RWPE2 (cell line): ENCODE measurements at places on chromosomes 7 and 10.

GRCh38 chr7:28921822-28922221 is 36.3 kb downstream of the TRIL start:
- no peak for DNase-seq
- H3K27me3 ChIP-seq = no peaks in the 10 kb centered on the region
- H3K27ac ChIP-seq = no peak overlapping the region
- H3K36me3 ChIP-seq = no peaks in the 10 kb centered on the region
- peaks cover 3% of the 10 kb centered on the region for H3K4me1 ChIP-seq
- no peak overlapping the region for H3K4me3 ChIP-seq

- peaks cover 19% of the 10 kb centered on the region for H3K4me1 ChIP-seq
- no peak for DNase-seq
- no peaks in the 10 kb centered on the region for H3K27me3 ChIP-seq
- no peak overlapping the region for H3K4me3 ChIP-seq
Observed at GRCh38 chr10:103958996-103959395, 7.9 kb upstream of the SLK start.

DNA sequence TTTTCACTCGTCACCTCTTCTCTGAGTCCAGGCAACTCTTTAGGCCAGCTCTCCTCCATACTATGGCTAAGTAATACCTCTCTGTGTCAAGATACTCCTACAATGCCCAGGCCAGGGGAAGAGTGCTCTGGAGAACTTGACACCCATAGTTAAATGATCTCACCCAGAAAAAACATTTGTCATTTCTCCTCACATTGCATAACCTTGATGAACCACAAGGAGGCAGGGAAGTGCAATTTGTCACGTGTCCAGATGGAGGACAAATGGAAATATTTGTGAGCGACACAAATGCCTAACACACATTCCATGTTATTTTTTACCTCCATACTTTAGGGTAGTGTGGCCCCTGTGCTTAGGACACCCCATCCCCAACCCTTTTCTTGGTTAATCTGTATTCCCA is 78.3 kb downstream of the HTR7 start:
- H3K4me3 ChIP-seq = no peak overlapping the region
- DNase-seq = no peak
- no peaks in the 10 kb centered on the region for H3K36me3 ChIP-seq

- H3K36me3 ChIP-seq = no peaks in the 10 kb centered on the region
- H3K27ac ChIP-seq = no peak overlapping the region
- H3K4me3 ChIP-seq = no peak overlapping the region
- H3K4me1 ChIP-seq = peaks cover 13% of the 10 kb centered on the region
Observed at GRCh38 chr7:29370531-29371314, 176.1 kb downstream of the CHN2 start.

- H3K27me3 ChIP-seq = peaks cover 23% of the 10 kb centered on the region
- H3K4me1 ChIP-seq = no peaks in the 10 kb centered on the region
- H3K36me3 ChIP-seq = no peaks in the 10 kb centered on the region
- H3K27ac ChIP-seq = no peak overlapping the region
Observed at GRCh38 chr10:2935647-2936386, 131.5 kb upstream of the PFKP start.
